ENCODE measurements at places on chromosomes 12 and 14.
A peak's percentile ranks its signal among the peaks of the same experiment; 100 is the strongest.

- DNase-seq: no peak
These were observed 21.9 kb upstream of the CERS5 start for GRCh38 chr12:50188875-50189575.

DNA sequence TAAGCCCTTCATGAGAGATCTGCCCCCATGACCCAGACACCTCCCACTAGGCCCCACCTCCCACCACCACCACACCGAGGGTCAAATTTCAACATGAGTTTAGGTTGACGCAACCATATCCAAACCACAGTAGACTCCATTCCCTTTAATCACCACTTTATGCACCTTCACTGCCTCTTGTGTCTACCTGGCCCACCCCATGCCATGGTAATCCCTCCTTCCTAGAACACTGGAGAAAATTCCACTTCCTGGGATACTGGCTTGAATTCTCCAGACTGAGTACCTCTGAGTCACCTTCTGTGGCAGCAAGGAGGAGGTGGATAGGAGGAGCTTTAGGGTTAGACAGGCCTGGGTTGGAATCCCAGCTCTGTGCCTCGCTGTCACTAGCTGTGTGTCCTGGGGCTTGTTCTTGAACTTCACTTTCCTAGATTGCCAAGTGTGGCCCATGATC is 26.1 kb upstream of the CIPC start:
- DNase-seq: peak; percentile 60

DNA sequence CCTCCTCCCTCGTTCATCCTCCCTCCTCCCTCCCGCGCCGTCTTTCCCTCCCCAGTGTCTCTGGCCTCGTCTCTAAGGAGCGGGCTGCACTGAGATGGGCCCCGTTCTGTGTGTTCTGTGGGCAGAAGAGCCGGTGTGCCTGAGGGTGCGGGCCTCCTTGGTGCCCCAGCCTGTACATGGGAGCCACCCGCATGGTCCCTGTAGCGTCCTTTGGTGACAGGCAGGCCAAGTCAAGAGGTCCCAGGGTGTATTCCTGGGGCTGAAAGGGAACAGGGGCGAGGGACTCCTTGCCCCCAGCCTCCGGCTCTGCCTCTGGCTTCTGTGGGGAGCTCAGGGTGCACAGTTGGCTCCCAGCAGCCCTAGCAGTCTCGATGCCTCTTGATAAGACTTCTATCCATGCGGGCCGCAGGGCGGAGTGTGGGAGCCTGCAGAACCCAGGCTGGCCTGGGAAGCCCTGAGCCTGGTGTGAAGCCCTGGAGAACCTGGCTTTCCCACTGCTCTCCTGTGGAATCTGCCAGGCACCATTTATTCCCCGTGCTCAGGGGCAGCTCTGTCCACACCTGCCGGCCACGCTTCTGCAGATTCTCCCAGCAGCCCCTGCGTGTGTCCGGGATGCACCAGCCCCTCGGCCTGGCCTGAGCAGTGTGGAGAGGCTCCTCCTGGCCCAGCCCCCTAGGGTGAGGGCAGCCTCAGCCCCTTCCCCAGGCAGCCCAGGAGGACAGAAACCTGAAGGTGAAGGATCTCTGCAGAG is 181.3 kb downstream of the KIF26A start:
- DNase-seq: no peak

- DNase-seq: no peak
These were observed 14.4 kb downstream of the SPRYD3 start for GRCh38 chr12:53064613-53065436.

DNA sequence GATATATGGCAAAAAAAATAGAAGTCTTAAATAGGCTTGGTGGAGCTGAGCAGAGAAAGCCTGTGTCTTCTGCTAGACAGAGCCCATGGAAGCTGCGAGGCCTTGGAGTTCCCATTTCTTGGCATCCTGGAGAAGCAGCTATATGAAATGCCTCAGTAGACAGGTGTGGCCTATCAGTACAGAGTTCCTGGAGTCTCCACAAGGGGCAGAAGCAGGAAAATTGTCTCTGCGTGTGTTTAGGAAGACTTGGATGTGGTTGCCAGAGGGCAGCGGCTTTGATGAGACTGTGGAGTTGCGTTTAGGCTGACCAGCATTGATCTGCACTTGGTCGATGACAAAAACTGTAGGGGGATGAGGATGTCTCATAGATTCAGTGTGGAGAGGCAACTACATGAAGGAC is 334.5 kb upstream of the SEL1L start:
- no peak for DNase-seq

DNA sequence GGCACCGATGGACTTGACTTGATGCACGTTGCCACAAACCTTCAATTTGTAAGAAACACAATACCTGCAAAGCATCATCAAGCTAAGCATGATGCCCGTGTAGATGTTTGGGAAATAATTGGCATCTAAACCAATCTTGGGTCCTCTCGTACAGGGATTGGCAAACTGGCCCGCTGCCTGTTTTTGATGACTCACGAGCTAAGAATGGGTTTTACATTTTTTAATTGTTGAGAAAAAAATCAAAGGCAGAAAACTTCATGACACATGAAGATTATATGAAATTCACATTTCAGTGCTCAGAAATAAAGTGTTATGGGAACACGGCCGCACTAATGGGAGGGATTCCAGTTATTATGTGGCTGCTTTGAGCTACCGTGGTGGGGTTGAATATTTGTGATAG is 10.9 kb downstream of the MTA1 start:
- peak; percentile 89 for DNase-seq

GRCh38 chr14:52949711-52950409 is 990 bp downstream of the FERMT2 start:
- DNase-seq: peak; percentile 62

GRCh38 chr14:50362764-50363713 is 33.6 kb downstream of the CDKL1 start:
- no peak for DNase-seq

DNA sequence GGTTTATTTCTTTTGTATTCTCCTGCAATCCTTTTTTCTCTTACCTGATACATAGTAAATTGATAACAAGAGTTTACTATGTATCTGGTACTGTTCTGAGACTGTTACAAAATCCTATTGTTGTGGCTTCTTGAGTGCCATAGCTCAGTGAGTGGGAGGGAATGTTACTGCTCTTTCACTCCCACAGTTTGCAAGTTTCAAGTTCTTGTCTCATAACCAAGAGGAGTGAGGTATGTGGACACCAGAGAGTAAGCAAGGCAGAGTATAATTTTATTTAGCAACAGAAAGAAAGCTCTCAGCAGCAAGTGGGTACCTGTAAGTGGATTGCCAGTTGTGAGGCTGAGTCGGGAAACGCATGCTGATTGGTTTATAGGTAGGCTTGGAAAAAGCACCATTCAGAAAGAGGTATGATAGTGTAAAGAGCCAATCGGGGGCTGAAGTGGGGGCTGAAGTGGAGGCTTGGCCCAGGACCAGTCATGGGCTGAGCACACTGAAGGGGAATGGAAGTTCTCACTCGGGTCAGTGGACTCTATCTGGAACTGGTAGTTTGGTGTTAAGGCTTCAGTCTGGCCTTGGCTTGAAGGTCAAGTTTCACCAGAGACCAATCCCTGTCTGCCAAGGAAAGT is 850.8 kb downstream of the TMTC2 start:
- no peak for DNase-seq
